RWPE2 (cell line): ENCODE measurements at places on chromosomes 12 and 14.
A peak's percentile ranks its signal among the peaks of the same experiment; 100 is the strongest.

DNA sequence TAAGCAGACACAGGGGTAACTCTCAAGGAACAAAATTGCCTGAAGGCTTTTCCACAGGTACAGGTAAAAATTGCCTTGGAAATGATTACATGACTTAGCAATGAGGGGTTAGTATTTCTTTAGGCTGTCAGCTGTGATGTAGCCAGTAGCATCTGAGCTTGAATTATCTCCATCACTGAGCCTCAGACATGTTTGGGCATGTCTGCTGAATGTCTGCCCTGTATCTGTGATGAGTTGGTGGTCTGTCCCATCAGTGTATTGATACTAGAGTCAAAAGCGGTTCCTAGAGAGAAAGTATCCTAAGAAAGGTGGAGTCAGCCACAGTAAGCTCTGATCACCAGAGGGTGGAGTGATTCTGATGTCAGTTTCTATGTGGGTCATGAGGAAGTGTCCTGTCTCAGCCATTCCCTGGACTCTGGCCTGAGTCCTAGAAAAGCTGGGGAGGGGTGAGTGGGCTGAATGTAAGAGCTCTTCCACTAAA, 16.3 kb downstream of the AKAP6 start:
- H3K4me1 ChIP-seq: peaks cover 48% of the 10 kb centered on the region
- no peaks in the 10 kb centered on the region for H3K36me3 ChIP-seq
- peak overlapping the region; percentile 96 for H3K27ac ChIP-seq
- H3K27me3 ChIP-seq: no peaks in the 10 kb centered on the region

- H3K4me3 ChIP-seq: peak overlapping the region; percentile 37
- no peak for DNase-seq
- H3K4me1 ChIP-seq: peaks cover 5% of the 10 kb centered on the region
- no peaks in the 10 kb centered on the region for H3K36me3 ChIP-seq
- H3K27me3 ChIP-seq: no peaks in the 10 kb centered on the region
Observed at GRCh38 chr12:39620659-39621658, 1.4 kb upstream of the ABCD2 start.

- DNase-seq: no peak
- no peaks in the 10 kb centered on the region for H3K4me1 ChIP-seq
- no peaks in the 10 kb centered on the region for H3K36me3 ChIP-seq
- no peaks in the 10 kb centered on the region for H3K27me3 ChIP-seq
- no peak overlapping the region for H3K27ac ChIP-seq
- H3K4me3 ChIP-seq: no peak overlapping the region
Observed at GRCh38 chr12:20507056-20507455, 138.7 kb downstream of the PDE3A start.

DNA sequence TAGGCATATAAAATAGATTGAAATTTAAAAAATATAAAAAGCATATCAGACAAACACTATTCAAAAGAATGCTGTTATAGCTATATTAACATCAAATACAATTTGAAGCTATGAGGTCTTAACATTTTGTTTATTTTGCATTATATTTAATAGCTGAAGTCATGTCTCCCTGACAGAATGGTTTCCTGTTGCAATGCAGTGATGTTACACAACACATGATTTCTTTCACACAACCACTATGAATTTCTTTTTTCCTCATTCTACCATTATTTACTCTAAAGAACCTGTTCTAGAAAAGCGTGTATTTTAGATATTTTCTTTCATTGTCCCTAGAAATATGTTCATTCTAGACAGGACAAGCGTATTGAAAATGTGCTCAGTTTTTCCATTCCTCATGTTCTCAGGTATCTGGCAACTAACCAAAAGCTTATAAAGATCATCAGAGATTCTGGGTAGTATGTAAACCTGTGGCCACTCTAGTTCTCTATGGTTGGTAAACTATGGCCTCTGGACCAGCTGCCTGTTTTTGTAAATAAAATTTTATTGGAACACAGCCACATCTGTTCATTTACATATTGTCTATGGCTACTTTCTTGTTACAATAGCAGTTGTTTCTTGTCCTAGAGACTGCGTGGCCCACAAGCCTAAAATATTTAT, 183.8 kb downstream of the FOXA1 start:
- H3K27me3 ChIP-seq: no peaks in the 10 kb centered on the region
- DNase-seq: no peak
- no peak overlapping the region for H3K27ac ChIP-seq
- no peaks in the 10 kb centered on the region for H3K36me3 ChIP-seq
- H3K4me3 ChIP-seq: no peak overlapping the region

DNA sequence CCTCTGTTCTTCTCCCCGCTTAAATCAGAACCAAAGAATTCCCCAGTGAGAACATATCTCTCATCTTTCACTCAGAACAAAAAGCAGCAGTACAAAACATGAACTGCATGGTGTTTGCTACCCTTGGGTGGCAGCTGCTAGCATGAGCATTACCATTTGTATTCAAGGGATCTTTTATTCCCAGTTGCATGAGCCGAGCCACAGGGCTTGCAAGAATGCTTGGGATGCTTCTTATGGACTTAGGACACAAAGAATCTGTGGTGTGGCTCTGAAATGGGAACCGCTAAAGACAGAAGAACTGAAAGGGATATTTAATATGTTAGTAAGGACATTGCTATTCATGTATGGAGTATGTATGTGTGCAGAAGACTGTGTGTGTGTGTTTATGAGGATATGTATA, 190.6 kb downstream of the TMX1 start:
- H3K27me3 ChIP-seq: no peaks in the 10 kb centered on the region
- no peak for DNase-seq
- H3K4me3 ChIP-seq: no peak overlapping the region
- H3K27ac ChIP-seq: no peak overlapping the region

- no peaks in the 10 kb centered on the region for H3K36me3 ChIP-seq
- H3K4me3 ChIP-seq: peak overlapping the region; percentile 46
- peak overlapping the region; percentile 90 for H3K27ac ChIP-seq
- DNase-seq: no peak
- H3K27me3 ChIP-seq: no peaks in the 10 kb centered on the region
Observed at GRCh38 chr14:49863487-49864281, 11.1 kb upstream of the NEMF start.

DNA sequence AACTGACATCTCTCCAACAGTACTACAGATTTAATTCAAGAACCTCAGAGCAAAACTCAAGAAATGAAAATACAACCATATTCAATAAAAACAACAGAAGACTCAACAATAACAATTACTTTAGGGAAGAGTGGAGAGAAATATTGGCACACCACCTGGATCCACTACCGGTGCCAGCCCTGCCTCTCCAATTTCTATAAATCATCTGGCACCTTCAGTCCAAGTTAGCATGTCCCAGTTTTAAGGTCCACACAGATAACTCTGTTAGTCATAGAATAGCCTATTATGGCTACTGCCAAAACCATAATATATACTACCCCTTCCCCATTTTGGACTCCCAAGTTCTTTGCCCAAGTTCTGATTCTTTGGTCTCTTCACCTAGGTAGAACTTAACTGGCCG, 69.9 kb upstream of the PSMA6 start:
- no peaks in the 10 kb centered on the region for H3K27me3 ChIP-seq
- H3K36me3 ChIP-seq: no peaks in the 10 kb centered on the region; the same call in 1 of the 2 replicates
- H3K4me1 ChIP-seq: no peaks in the 10 kb centered on the region
- H3K4me3 ChIP-seq: no peak overlapping the region

GRCh38 chr12:130521375-130522124, 183.9 kb downstream of the PIWIL1 start:
- H3K27ac ChIP-seq: no peak overlapping the region
- H3K4me1 ChIP-seq: no peaks in the 10 kb centered on the region
- no peak overlapping the region for H3K4me3 ChIP-seq
- H3K27me3 ChIP-seq: peaks cover 2% of the 10 kb centered on the region
- H3K36me3 ChIP-seq: no peaks in the 10 kb centered on the region

DNA sequence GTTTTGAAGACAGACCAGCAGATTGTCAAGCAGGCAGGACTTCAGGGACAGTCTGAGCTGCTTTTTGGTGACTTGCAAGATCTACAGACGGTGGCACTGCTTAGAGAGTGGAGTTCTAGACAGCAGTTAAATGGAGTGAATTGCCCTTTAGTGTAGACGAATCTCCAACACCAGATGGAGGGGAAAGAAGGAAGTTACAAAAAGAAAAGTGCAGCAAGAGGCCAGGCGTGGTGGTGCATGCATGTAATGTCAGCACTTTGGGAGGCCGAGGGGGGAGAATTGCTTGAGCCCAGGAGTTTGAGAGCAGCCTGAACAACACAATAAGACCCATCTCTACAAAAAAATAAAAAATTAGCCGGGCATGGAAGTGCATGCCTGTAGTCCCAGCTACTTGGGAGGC, 8.4 kb upstream of the HHIPL1 start:
- no peaks in the 10 kb centered on the region for H3K27me3 ChIP-seq
- no peak overlapping the region for H3K4me3 ChIP-seq
- H3K36me3 ChIP-seq: no peaks in the 10 kb centered on the region
- no peaks in the 10 kb centered on the region for H3K4me1 ChIP-seq

GRCh38 chr12:39581592-39581991, 38.0 kb downstream of the ABCD2 start:
- H3K27me3 ChIP-seq: no peaks in the 10 kb centered on the region
- no peaks in the 10 kb centered on the region for H3K36me3 ChIP-seq
- H3K27ac ChIP-seq: peak overlapping the region; percentile 53
- DNase-seq: no peak

DNA sequence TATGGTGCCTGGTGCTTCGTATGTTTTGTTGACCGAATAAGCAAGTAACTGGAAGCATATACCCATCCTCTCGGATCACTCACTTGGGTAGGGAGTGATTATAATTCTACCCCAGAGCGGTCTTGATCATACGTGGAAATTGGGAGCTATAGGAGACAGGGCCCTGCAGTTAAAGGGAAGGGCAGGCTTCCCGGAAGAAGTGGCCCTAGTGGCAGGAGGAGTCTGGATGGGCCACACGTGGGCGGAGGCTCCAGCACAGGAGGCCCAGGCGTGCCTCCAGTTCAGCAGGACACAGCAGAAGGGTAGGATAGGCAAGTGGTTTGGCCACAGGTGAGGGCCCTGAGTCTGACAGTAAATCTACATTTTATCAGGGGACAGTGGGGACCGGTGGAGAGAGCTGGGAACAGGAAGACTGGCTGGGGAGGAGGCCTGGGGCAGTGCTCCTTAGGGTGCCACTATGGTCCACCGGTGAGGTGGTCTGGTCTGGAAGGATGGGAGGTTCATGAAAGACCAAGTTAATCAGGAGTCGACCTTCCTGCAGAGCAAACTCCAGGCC, 23.5 kb upstream of the YY1 start:
- no peaks in the 10 kb centered on the region for H3K36me3 ChIP-seq
- no peak overlapping the region for H3K4me3 ChIP-seq
- no peak overlapping the region for H3K27ac ChIP-seq
- no peaks in the 10 kb centered on the region for H3K27me3 ChIP-seq
- H3K4me1 ChIP-seq: peaks cover 3% of the 10 kb centered on the region

DNA sequence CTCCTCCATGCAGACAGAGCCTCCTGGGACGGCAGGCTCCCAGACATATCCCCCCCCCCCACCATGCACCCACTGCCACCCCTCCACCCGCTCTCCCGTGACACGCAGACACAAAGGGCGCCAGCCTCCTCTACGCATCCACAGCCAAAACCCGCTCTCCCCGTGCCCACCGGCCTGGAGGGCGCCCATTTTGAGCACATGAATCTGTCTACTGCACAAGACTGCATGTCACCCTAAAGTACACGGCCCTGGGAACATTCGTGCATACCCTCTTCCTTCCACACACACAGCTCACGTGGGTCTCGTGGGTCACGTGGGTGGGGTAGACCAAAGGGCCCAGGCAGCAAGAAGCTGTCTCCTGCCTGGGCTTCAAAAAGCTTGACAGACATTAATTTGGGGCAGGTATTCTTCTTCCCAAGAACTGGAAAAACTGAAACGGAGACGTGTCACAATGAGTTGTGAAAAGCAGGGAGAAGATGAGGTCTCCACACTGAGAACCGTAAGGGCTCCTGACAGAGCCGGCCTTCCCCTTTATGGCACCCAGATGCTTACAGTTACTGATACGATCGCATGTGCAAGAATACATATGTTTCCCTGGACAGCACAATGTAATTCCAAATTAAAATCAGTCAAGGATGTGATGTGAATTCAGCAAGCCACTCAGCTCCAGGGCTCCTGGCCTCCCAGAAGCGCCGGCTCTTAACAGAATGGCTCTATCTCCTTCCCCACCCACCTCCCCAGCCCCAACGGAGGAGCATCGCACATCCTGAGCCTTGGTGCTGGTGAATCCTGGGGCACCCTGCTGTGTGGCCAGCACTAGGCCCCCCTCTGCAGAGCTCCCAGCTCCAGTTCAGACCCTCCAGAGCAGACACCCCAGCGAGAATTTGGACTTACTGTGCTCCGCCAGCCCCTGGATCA, 1.9 kb downstream of the TGFB3 start:
- H3K27me3 ChIP-seq: no peaks in the 10 kb centered on the region
- no peaks in the 10 kb centered on the region for H3K36me3 ChIP-seq
- DNase-seq: no peak
- H3K4me1 ChIP-seq: peaks cover 5% of the 10 kb centered on the region
- no peak overlapping the region for H3K27ac ChIP-seq

DNA sequence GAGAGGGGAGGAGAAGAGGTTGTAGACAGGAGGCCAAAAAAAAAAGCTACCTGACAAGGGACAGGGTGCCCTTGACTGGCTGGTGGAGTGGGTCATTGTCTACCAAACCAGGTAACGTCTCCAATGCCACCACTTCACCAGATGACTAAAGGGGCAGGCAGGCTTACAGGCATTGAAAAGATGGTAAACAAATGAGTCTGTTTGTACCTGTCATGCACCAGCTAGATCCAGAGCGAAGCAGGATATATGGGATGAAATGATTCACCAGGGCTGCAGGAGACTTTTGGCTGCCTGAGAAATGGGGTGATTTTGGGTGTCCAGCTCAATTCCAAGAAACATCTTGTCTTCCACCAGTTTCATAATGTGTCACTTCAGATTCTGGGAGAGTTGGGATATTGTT, 4.0 kb downstream of the C12orf54 start:
- no peak for DNase-seq
- H3K4me3 ChIP-seq: no peak overlapping the region

DNA sequence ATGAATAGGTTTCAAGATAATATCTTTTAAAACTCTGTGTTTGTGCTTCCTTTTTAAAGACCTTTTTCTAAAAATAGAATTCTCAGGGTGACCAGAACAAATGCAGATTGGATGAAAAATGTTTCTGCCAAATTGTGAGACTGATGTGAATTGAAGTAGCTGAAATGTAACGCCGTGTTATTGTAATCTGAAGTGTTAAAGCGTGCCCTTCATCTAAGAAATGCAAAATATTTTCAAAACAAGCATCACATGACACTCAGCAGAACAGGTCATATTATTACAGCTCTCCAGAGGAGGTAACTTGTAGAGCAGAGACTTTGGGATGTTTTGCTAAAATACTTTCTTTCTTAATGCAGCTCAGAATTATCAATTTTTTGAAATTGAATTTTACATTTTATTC, 90.0 kb upstream of the PLEKHA5 start:
- H3K4me1 ChIP-seq: no peaks in the 10 kb centered on the region
- H3K27me3 ChIP-seq: no peaks in the 10 kb centered on the region
- DNase-seq: no peak
- H3K27ac ChIP-seq: no peak overlapping the region

GRCh38 chr14:34711169-34711568, 3.2 kb downstream of the CFL2 start:
- H3K36me3 ChIP-seq: peaks cover 39% of the 10 kb centered on the region
- H3K4me3 ChIP-seq: no peak overlapping the region
- peak overlapping the region; percentile 81 for H3K27ac ChIP-seq
- H3K27me3 ChIP-seq: no peaks in the 10 kb centered on the region
- peaks cover 44% of the 10 kb centered on the region for H3K4me1 ChIP-seq
